ENCODE measurements at places on chromosomes 5 and 9.

DNA sequence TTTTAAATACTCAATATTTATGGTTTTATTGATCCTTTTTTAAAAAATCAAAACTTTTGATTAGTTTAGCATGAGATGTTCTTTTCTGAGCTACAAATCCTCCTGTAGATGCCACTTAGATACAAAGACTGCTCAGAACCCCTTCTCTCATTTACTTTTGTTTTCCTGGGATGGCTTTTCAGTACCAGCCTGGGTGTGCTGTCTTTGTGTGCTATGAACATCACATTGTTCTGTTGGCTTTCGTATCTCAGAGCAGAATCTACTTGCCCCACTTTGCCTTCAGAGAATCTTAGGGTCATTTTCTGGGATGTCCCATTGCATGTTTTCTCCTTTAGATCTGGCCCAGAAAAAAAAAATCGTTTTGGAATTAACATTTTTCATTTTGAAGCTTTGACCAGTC, 85.9 kb downstream of the RASGRF2 start:
- no peak for DNase-seq

DNA sequence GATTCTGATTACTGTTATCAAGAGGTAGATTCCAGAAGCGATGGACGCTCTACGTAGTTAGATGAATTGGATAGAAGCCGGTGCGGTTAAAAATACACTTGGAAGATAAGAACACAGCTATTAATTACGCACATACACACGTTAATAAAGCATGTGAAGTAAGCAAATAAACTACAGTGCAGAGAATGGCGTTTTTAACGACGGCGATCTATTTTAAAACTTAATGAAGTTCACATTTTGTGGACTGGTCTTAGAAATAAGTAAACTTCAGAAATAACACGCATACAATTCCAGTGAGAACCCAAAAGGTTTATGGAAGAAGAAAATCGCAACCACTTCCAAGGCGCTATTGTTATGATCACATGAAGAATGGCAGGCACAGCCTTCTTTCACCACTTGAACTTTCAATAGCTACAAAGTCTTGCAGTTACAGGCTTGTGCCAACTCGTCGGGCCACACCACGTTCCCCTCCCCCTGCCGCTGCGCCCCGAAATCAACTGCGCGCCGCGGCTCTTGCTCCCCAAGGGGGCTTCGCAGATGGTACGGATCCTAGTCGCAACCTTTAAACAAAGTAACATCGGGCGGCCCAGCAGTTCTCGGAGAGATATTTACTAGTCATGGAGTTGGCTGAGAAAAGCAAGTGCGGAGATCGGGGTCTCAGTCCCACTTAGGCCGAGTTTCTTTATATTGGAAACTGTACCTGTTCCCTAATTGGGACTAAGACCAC, 866 bp upstream of the SEMA6A start:
- DNase-seq = no peak

DNA sequence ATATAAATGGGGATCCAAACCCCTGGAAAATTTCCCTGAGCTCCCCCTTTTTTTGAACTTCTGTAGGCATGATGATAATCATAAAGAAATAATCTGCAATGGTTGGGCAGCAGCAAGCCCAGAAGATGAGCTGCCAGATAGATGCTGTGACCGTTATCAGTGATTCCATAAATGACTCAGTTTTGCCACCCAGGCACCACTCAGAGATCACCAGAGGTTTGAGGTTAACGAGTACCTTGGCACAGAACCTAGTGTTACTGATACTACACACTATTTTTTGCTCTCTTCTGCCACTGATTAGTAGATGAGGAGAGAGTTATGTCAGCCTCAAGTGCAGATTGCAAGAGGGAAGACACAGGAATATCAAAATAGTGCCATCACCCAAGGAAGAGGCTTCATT, 199.3 kb upstream of the PTGER4 start:
- no peak for DNase-seq

DNA sequence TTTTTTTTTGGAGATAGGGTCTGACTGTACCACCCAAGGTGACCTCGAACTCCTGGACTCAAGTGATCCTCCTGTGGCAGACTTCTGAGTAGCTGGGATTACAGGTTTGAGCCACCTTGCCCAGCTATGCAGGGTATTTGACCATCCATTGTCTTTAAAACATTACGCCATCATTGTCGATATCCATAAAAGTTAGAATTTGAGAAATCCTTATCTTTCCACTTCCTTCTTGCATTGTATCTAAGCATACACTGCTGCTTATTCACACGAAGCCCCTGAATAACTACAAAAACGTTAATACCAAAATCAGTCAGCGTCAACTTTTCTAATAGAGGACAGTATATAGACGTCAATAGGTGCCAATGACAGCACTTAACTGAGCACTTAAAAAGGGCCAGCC, 5.4 kb upstream of the OTULINL start:
- no peak for DNase-seq

- DNase-seq = no peak
These were observed 13.4 kb upstream of the CREBRF start for GRCh38 chr5:173042763-173043107.

GRCh38 chr9:137482094-137482781, 23.1 kb upstream of the NSMF start:
- no peak for DNase-seq

DNA sequence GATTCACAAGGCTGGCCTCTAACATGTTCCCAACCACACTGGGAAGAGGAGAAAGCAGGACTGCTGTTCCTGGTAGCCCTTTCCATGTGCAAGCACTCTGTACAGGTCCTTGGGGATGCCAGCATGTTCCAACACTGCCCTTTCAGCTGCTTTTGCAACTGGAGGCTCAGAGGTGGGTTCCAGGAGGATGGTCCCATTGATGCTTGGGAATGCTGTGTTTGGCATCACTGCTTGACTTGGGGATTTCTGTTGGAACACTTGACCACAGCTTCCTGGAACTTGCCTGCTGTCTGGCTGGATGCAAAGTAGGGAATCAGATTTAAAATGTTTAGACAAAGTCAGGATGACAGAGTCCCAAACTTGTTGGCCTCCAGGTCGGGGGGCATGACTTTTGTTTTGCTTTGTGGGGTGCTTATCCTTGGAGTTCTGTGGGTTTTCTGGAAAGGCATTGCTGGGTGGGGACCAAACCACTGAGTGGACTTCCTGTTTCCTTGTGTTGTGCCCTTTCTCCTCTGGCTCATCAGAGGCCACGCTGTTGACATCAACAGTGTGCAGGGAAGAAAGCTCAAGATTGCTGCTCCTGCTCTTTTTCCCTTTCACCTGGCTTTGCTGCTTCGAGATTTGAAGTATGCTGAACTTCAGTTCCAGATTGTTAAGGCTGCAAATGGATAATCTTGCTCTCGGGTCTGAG, 148.5 kb upstream of the RPS23 start:
- no peak for DNase-seq

- no peak for DNase-seq
These were observed 362.7 kb downstream of the CSNK1G3 start for GRCh38 chr5:123874600-123875201.

DNA sequence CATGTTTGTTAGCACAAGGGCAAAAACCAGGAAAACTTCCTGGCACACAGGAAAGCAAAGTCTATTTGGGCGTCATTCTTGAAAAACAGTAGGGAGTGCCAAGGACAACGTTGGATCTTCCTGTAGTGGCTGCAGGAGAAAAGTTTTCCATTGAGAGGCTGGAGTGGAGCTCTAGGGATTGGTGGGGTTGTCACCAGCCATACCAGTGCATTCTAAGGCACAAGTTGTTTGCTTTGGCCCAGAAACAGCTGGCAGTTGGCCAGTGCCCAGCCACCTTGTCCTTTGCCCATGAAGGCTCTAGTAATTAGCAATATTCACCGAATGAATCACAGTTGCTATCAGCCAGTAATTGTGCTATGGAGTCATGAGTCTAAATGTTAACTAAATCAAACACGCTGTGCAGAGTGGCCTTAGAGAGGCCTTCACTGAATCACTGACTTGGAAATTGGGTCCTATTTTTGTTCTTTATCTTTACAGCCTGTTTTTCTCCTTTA, 26.4 kb downstream of the TNFSF15 start:
- DNase-seq = no peak

GRCh38 chr5:175795959-175796358, 75.4 kb upstream of the CPLX2 start:
- DNase-seq = no peak

DNA sequence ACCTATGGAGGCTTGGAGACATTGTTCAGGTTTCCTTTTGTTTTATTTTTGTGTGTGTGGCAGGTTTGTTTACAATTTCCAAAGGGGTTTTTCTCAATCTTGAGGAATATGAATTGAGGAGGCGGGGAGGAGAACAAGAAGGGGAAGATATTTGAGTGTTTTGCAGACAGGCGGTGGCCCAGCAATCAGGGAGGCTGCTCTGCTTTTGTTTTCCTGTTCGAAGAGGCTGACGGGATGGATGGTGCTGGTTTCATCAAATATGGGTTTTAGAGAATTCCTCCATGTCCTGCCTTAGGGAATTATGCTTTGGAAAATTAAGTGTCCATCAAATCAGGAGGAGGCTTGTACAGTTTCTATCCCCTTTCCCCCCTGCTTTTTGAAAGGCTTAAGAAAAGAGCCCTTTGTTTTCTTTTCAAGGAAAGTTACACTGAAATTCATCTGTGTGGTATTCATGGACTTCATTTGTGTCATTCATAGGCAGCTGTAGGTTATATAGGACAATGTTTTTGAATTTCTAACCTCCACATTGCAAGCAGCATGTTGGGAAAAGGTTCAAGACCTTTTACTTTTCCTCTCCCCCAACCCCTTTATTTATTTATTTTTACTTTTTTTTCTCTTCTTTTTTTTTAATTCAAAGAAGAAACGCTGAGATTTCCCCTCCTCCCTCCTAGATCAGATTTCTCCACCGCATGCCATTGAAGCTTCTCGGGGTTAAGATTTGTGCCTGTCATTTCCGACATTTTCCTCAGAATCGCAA, 107.4 kb downstream of the ZNF462 start:
- DNase-seq = no peak

- DNase-seq = no peak
These were observed 3.4 kb downstream of the HAND1 start for GRCh38 chr5:154474396-154475334.

DNA sequence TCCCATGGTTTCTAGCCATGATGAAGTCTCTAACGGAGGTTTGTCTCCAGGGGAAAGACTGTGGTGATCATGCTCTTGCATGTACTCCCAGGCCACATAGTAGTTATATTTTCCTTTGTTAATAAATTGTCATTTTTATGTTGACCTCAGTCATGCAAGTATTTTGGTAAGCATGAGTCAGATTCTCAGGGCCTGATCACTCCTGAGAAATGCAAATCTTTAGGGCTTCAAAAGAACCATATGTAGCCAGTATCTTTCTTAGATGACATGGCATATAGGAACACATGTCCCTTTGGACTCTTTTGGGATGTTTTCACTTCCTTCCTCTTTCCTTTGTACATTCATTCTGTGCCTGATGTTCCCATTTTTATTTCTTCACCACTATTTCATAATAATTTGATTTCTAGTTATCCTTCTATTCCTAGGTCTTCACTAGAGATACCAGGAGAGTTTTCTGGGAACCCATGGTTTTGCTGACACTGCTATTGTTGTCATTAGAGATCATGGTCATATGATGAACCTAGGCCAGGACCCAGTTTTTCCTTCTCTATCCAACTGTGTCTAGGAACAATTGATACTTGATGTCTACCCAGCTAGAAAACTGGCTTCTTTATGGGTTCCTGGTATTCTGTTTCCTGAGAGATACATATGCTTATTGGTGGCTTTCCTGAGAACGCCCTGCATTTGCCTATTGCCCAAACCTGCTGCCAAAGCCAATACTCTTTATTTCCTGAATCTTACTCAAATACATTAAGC, 248.1 kb upstream of the NREP start:
- no peak for DNase-seq

Measured in NCI-H187 treated with DMSO at 0.1 percent for 48 hours (cell line).